Stomach (tissue), 19 donors: ENCODE measurements at places on chromosomes 2 and 18. TPM values are rescaled to one million over a fixed set of nuclear protein-coding genes. Genes with fewer than 3 reads are reported as not detected.

- H3K4me1 ChIP-seq = no peaks in the 10 kb centered on the region
- H3K4me3 ChIP-seq = no peak overlapping the region
- no peaks in the 10 kb centered on the region for H3K27me3 ChIP-seq
Observed at GRCh38 chr18:21439431-21439846, 161.1 kb downstream of the ESCO1 start.

DNA sequence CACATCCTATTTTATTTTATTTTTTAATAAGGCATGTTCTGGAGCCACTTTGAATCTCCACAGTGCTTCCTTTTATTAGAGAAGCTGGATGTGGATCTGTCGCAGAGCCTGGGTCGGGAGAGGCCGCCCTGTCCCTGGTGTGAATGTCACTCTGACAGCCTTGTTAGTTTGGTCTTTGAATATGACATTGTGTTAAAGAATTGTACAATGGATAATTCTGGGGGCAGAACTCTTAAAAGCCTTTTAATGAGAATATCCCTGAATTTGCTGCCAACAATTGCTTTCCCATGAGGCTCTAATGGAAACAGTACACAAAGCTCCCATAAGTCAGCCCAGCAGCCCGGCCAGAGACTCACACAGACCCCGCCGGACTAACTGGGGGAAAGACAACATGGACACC lies 82.4 kb downstream of the MTCL1 start:
- H3K4me1 ChIP-seq = no peaks in the 10 kb centered on the region
- no peaks in the 10 kb centered on the region for H3K27me3 ChIP-seq
- no peak for DNase-seq
- H3K36me3 ChIP-seq = peaks cover 51% of the 10 kb centered on the region

GRCh38 chr2:164868563-164869419 lies 27.2 kb upstream of the COBLL1 start:
- H3K4me3 ChIP-seq = no peak overlapping the region
- no peak overlapping the region for H3K27ac ChIP-seq
- H3K36me3 ChIP-seq = no peaks in the 10 kb centered on the region
- no peak for DNase-seq
- H3K27me3 ChIP-seq = no peaks in the 10 kb centered on the region

MC4R gene
- polyA plus RNA-seq = not detected

GRCh38 chr18:67239826-67240225 lies 276.7 kb downstream of the DSEL start:
- H3K4me3 ChIP-seq = no peak overlapping the region
- no peak overlapping the region for H3K27ac ChIP-seq
- H3K4me1 ChIP-seq = no peaks in the 10 kb centered on the region
- H3K27me3 ChIP-seq = no peaks in the 10 kb centered on the region
- no peak for DNase-seq

- H3K27me3 ChIP-seq = no peaks in the 10 kb centered on the region
- no peaks in the 10 kb centered on the region for H3K4me1 ChIP-seq
- no peaks in the 10 kb centered on the region for H3K36me3 ChIP-seq
- no peak overlapping the region for H3K27ac ChIP-seq
- no peak for DNase-seq
- no peak overlapping the region for H3K4me3 ChIP-seq
Observed at GRCh38 chr2:147468963-147469362, 375.9 kb upstream of the ACVR2A start.

DNA sequence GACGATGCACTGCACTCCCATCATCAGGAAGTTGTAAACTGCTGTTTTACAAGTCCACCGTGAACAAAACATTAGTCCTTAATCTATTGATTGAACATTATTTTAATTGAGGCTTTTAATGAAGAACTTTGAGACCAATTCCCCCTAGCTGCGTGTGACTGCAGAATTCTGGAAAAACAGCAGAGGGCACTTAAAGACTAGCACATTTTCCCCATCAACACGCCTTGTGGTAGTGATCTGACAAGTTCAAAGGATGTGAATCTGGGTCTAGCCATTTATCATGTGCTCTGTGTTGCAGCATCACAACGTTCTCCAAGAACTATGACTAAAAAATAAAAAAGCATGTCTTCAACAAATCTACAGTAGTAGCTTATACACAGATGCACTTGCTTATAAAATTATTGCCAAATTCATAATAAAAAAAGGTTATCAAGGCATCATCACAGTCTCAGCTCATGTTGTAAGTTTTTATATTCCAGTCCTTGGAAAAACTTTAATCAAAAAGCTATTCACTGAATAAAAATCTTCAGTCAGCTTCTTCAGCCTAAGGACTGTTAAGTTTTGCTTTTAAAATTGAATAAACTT lies 35.8 kb downstream of the SKOR2 start:
- peaks cover 28% of the 10 kb centered on the region for H3K27me3 ChIP-seq
- DNase-seq = peak; percentile 67

- no peaks in the 10 kb centered on the region for H3K36me3 ChIP-seq
- H3K4me3 ChIP-seq = no peak overlapping the region
- no peak overlapping the region for H3K27ac ChIP-seq
- DNase-seq = no peak
- H3K4me1 ChIP-seq = peaks cover 24% of the 10 kb centered on the region
- H3K27me3 ChIP-seq = no peaks in the 10 kb centered on the region
Observed at GRCh38 chr2:98917031-98917471, 19.0 kb downstream of the CRACDL start.

- H3K27ac ChIP-seq = no peak overlapping the region
- no peak for DNase-seq
- peaks cover 10% of the 10 kb centered on the region for H3K4me1 ChIP-seq
Observed at GRCh38 chr2:41920812-41921211, 127.0 kb upstream of the PKDCC start.

DNA sequence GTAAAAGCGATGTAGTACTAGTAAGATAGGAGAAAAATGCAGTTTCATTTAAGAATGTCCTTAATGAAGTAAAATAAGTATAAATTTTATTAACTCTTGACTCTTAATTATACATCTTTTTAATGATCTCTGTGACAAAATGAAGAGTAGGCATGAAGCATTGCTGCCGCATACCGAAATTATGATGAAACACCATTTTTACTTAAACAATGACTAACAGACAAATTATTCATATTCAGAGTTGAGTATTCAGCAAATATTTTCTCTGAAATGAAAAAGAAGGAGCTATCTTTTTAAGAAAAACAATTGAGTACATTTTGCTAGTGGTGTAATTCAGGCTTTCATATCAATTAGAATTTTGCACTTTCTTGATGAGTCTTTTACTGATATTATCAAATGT lies 150.6 kb upstream of the DOCK10 start:
- no peak overlapping the region for H3K4me3 ChIP-seq
- no peak overlapping the region for H3K27ac ChIP-seq
- no peak for DNase-seq
- H3K4me1 ChIP-seq = no peaks in the 10 kb centered on the region
- no peaks in the 10 kb centered on the region for H3K36me3 ChIP-seq
- H3K27me3 ChIP-seq = no peaks in the 10 kb centered on the region

GRCh38 chr2:21310493-21310892 lies 186.7 kb downstream of the TDRD15 start:
- H3K36me3 ChIP-seq = no peaks in the 10 kb centered on the region
- no peaks in the 10 kb centered on the region for H3K27me3 ChIP-seq
- H3K27ac ChIP-seq = no peak overlapping the region
- H3K4me1 ChIP-seq = no peaks in the 10 kb centered on the region
- no peak overlapping the region for H3K4me3 ChIP-seq

NPPC gene
- not detected for polyA plus RNA-seq

POTEC gene
- polyA plus RNA-seq = not detected
